ENCODE measurements at places on chromosomes 5 and 9. TPM values are rescaled to one million over a fixed set of nuclear protein-coding genes. Genes with fewer than 3 reads are reported as not detected.

The KIF4B gene
- total RNA-seq = 0.30 TPM

The PTPRD gene
- total RNA-seq = 4.9 TPM

The TESK1 gene
- 4.7 TPM for total RNA-seq

The KCNIP1 gene
- total RNA-seq = not detected

The TIFAB gene
- total RNA-seq = not detected

The NUTM2F gene
- not detected for total RNA-seq

The AK8 gene
- 0.30 TPM for total RNA-seq

All from epithelial cell of umbilical artery (primary cell).